Stimulated activated CD4-positive, alpha-beta T cell treated with anti-CD3 and anti-CD28 coated beads, Interleukin-15, amount 100 ng/mL, for 24 hours (primary cell): ENCODE measurements at places on chromosomes 1 and 21.

DNA sequence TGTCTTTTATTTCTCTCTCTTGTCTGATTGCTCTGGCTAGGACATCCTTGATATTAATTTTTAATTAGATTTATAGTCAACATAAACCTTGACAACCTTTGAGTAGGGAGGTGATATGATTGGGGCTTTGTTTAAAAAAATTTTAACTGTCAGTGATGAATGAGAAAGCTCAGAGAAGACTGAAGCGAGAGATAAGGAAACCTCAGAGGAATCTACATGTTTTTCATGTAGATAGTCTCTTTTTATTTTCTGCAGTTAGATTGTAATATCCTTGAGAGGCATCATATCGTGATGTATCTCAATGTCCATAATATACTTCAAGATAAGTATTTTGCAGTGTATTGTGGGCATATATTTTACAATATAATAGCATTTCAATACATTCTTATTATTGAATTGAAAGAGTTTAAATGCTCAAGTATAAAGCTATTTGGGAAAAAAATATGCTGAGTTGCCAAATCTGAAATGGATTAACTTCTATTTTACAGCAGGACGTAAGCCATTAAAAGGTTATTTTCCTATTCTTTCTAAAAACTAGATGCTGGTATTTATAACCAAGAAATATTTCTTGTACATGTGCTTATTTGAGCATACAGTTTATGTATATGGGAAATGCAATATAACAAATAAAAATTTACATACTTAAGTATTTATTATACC, 802.4 kb upstream of the ADGRL4 start:
- DNase-seq = no peak

GRCh38 chr1:198068285-198068684, 88.5 kb upstream of the NEK7 start:
- no peak for DNase-seq

DNA sequence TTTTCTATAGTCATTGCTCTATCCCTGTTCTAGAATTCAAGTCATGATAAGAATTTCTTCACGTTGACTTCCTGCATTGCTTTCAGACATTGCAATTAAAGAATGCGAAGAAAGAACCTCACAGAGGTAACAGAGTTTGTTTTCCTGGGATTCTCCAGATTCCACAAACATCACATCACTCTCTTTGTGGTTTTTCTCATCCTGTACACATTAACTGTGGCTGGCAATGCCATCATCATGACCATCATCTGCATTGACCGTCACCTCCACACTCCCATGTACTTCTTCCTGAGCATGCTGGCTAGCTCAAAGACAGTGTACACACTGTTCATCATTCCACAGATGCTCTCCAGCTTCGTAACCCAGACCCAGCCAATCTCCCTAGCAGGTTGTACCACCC, 10.6 kb downstream of the APCS start:
- DNase-seq = no peak

- DNase-seq = no peak
Measured at GRCh38 chr1:196317535-196318522, 290.4 kb downstream of the KCNT2 start.

DNA sequence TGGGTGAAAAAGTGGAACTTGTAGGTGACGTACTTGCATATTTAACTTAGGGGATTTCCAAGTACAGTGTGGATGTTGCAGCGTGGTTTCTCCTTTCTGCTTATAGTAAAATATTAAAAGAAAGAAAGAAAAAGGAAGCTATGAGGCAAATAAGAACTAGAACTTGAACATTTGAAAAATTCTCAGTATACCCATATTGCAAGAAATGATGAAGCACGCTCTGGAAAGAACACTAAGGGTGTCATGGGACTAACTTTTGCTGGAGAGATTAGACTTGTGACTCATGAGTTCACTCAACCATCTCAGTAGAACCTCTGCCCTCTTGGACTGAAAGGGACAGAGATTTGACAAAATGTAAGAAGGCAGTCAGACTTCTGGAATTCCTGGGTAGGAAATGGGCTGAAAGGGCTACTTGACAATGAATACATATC, 704.5 kb upstream of the ADGRL4 start:
- no peak for DNase-seq

GRCh38 chr1:15014516-15014915, 139.0 kb upstream of the TMEM51 start:
- no peak for DNase-seq
